ENCODE measurements at places on chromosomes 2 and 18.
A peak's percentile ranks its signal among the peaks of the same experiment; 100 is the strongest.

DNA sequence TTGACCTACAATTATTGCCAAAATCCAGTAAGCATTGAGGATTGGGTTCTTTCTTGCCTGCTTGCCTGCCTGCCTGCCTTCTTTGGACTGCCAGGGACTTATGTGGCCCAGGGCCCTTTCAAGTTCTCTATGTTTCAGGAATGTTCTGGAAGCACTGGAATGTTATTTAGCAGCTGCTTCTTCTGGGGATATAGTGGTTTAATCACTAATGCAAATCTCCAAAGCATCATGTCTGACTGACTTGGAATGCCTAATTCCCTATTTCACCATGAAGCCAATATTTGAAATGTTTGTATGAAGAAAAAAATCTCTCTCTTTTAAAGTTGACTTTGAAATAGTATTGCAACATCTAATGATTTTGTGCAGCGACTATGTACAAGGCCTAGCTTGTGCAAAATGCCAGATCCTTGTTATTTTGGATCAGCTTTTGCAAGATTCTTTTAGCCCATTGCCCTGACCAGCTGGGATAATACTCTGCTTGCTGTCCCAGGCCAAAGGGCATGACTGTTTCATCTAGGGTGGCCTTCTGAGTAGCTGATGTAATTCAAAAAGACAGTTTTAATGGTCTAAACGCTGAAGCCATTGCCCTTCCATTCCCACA is 204.6 kb downstream of the RND3 start:
- DNase-seq, result no peak

GRCh38 chr18:61827591-61827990 is 65.2 kb downstream of the RNF152 start:
- DNase-seq, result no peak

GRCh38 chr2:167733747-167734146 is 513.6 kb downstream of the STK39 start:
- no peak for DNase-seq

GRCh38 chr2:212052412-212053159 is 486.0 kb downstream of the ERBB4 start:
- DNase-seq, result no peak

GRCh38 chr2:39443009-39443408 is 5.9 kb upstream of the MAP4K3 start:
- DNase-seq, result no peak

- DNase-seq, result peak; percentile 83
Observed at GRCh38 chr2:120825370-120826259, 89.9 kb downstream of the GLI2 start.

DNA sequence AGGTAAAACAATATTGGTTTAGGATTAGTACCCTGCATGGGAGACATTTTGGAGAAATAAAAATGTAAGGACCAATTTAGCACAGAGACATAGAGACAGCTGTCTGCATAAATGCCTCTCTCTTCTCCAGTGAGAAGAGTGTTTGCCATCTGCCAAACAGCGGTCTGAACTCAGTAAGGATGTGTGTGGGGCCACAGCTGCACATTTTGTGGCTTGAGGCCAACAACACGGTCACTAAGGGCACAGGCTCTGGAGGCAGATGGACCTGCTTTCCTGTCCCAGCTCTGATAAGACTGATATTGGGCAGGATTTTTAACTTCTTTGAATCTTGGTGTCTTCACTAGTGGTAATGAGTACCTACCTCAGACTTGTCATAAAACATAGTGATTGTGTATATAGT is 10.2 kb downstream of the ZBTB14 start:
- DNase-seq, result no peak

DNA sequence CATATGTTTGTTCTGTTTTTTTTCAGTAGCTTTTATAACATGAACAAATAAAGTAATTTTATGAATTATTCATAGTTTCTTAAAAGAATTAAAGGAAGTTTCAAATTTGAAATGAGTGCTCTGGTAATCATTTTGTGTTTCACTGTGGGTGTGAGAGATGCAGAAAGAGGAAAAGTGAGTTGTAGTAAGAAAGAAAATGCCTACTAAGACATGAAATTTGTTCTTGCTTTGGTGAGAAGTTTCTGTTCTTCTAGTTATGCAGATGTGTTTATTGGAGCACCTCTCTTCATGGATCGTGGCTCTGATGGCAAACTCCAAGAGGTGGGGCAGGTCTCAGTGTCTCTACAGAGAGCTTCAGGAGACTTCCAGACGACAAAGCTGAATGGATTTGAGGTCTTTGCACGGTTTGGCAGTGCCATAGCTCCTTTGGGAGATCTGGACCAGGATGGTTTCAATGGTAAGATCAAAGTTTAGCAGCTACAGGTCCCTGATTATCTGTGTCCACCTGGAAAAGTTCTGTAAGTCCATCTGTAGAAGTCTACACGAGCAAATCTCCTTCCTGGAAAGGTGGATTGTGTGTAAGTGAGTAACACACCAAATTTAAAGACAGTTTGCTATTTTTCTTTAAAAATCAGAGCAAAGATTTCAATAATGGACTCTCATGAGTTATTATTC is 51.4 kb downstream of the ITGAV start:
- no peak for DNase-seq

DNA sequence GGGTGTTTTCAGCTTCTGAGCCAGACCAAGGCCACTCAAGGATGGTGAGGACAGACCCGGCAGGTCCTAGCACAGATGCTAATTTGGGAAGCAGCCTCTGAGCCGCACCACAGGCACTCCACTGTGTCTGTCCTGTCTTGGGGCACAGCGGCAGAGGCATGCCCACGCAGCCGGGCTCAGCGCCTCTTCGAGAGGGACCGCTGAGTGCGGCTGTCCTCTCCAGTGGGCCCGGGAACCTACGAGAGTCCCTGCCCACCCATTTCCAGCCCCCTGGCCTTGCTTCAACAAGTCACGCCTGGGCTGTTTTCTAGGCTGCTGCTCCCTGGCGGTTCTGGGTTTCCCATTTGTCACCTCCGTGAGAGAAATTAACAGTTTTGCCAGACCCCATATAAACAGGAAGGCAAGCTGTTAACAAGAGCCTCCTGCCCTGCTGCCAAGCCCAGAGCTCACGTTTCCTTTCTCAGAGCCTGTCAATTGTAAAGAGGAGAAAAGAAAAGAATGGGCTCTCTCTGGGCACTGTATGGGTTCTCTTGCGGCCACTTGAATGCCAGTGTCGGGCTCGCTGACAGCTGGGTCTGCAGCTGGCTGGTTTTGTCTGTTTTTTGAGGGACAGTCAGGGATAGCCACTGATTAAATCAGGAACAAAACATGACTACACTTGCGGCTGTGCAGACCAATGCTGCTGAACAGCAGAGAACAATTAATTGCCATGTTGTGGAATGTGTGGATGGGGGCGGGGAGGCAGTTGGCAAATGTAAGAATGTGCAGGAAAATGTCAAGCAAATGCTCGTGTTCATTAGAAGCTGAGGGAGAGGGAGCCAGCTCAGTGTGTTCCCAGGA is 30.6 kb downstream of the TMEM17 start:
- DNase-seq, result no peak

GRCh38 chr18:44586782-44587524 is 93.7 kb upstream of the SETBP1 start:
- DNase-seq, result no peak

- DNase-seq, result no peak
Observed at GRCh38 chr2:102478686-102479470, 5.9 kb downstream of the SLC9A4 start.

GRCh38 chr2:105417857-105418436 is 19.1 kb upstream of the FHL2 start:
- DNase-seq, result no peak

DNA sequence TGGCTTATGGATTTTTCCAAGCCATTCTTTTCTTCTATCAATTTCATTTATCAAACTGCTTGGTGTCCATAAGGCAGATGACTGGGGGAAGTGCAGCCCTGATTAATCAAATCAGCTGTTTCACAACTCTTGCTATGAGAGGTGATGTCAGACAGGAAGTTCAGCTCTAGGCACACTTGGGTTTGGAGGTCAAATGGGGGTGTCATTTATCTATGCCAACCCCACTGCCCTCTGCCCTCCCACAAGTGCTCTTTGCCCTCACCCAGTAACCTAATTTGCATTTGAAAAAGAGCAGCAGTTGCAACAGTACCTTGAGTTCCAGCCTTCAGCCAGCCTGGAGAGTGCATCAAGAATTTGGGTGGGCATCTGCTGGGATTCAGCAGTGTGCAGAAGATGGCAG is 431.3 kb upstream of the SPRED2 start:
- no peak for DNase-seq

DNA sequence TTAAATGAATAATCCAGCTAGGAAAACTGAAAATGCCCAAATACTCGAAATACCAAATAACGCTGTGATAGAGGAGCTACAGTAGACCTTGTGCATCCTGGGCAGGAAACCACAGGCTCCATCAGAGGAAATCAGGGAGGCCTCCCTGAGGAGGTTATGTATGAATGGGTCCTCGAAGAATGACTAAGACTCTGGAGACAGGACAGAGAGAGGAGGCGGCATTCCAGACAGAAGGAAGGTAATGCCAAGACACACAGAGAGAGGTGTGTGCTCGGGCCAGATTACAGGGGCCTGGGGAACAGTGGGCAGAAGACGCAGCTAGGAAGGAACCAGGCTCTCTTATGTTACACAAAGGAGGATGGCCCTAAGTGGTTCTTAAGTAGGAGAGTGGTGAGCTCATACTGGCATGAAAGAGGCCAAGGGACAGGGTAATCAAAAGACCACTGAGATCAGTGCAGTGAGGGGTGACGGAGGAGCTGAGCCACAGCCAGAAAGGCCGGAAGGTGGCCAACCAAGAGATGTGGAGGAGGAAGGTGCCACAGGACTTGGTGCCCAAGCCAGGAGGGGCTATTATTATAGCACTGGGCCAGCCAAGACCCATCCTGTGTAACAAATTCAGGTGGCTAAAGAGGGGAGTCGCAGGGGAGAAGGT is 9.9 kb downstream of the ST3GAL5 start:
- DNase-seq, result no peak

- no peak for DNase-seq
Observed at GRCh38 chr18:23572012-23572411, 14.3 kb downstream of the NPC1 start.

DNA sequence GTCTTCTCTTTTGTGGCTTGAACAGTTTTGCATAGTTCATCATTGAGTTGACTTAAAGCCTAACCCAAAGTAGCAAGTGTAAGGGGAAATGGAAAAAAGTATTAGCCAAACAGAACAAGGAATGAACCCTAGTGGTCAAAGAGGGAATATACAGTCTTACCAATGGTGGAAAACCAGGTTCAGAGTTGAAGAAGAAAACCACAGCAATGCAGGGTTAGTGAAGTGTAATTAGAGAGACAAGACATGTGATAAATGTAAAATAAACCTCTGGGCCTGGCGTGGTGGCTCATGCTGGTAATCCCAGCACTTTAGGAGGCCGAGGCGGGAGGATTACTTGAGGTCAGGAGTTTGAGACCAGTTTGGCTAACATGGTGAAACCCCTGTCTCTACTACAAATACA is 2.4 kb downstream of the TTN start:
- DNase-seq, result no peak

GRCh38 chr2:9556121-9556743 is 602 bp upstream of the ADAM17 start:
- DNase-seq, result no peak

- peak; percentile 95 for DNase-seq
Observed at GRCh38 chr2:240434728-240435456, 571 bp upstream of the GPC1 start.

DNA sequence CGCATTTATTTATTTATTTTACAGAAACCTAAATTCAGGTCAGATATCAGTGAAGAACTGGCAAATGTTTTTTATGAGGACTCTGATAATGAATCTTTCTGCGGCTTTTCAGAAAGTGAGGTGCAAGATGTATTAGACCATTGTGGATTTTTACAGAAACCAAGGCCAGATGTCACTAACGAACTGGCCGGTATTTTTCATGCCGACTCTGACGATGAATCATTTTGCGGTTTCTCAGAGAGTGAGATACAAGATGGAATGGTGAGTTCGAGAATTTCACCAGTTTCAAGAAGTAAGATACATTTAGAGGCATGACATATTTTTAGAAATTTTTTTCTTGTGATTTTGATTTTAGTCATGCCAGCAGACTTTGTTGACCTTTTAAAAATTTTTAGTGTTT is 4.6 kb downstream of the CDCA7 start:
- no peak for DNase-seq

DNA sequence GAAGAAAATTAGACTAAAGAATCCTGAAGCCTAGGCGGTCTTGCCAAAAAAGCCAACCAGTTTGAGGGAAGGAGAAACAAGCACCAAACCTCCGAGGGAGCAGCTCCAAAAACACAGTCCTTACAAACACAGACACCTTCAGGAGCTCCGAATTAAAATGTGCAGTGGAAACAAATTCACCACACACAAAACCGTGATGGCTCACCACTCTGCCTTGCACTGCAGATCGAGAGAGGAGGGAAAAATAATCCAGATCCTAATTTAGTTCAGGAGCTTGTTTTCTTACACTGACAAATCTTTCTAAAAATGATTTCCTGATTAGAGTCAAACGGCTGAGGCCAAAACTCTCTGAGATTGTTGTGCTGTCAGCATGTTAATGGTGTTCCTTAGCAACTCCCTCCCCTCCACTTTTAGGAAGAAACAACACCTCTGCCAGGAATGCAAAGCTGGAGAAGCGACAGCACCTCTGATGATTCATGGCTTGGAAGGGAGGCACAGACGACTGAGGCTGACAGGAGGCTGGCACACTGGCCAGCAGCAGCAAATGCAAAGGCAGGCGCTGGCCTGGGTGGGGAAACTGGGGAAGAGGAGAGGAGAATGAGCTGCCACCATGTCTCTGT is 249.4 kb upstream of the KLHL29 start:
- DNase-seq, result no peak

DNA sequence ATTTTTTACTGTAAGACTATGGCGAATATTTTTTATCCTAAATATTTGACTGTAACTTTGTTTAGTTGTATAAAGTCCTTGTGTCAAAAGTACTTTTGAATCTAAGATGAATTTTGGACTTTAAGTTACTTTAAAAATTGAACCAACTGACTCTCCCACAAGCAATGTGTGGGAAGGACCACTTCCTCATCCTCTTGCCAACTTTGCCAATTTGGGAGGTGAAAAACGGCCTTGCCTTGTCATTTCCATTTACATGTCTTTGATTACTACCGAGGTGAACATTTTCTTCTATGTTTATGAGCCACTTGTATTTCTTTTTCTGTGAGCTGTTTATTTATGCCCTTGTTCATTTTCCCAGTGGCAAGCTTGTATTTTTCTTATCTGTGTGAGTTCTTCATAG is 12.8 kb upstream of the MSGN1 start:
- DNase-seq, result no peak

DNA sequence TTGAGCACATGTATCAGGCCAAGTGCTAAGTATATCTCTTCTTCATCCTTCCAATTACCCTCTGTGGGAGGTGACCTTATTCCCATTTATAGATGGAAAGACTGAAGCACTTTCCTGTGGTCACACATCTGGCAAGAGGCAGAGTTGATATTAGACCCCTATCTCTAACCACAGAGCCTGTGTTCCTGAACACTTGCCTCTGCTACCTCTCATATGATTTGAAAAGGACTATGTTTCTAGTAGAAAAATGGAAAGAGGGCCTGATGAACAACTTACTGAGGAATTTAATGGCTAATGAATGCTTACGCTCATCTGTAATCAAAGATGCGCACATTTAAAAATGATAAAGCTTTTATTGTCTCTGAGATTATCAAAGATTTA is 46.2 kb upstream of the DYNC2LI1 start:
- DNase-seq, result no peak

- DNase-seq, result no peak
Observed at GRCh38 chr2:238425979-238426567, 654 bp upstream of the ASB1 start.
